Central memory CD8-positive, alpha-beta T cell (primary cell): ENCODE measurements at places on chromosomes 6 and 20.

- no peak for DNase-seq
Observed at GRCh38 chr6:76876922-76877553, 586.3 kb downstream of the HTR1B start.

GRCh38 chr20:20759132-20759531 lies 46.7 kb upstream of the RALGAPA2 start:
- no peak for DNase-seq

GRCh38 chr6:112651239-112651638 lies 304.1 kb downstream of the RFPL4B start:
- DNase-seq = no peak

DNA sequence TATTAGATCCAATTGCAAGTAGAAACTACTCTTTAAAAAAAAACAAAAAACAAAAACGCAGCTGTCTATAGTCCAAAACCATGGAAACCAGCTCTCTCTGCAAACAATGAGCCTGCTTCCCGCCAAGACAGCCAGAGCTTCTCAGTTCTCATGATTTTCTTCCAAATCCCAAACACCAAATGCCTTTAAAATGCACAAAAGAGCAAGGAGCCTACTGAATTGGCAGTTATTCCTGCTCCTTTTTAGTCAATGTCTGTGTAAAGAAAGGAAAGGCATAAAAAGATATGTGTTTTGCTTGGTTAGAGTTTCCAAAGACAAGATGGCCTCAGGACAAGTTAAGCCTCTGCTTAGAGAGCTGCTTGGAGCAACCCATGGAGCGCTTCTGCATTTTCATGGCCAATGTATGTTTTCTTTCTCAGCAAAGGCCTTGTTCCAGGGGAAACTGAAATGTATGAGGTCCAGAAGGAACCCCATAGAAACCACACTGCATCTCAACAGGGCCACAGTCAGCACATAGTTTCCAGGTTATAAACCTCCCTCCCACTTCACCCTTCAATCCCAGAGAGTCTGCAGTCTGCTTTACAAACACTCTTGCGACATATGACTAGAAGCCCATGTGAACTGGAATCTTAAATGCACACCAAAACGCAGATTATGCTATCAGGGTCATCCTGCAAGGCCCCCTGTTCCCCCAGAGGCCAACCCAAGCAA lies 209.3 kb upstream of the TAB2 start:
- no peak for DNase-seq

- no peak for DNase-seq
Observed at GRCh38 chr20:20702330-20703245, 9.9 kb downstream of the RALGAPA2 start.

GRCh38 chr6:41460742-41461336 lies 85.3 kb upstream of the FOXP4 start:
- DNase-seq = no peak

DNA sequence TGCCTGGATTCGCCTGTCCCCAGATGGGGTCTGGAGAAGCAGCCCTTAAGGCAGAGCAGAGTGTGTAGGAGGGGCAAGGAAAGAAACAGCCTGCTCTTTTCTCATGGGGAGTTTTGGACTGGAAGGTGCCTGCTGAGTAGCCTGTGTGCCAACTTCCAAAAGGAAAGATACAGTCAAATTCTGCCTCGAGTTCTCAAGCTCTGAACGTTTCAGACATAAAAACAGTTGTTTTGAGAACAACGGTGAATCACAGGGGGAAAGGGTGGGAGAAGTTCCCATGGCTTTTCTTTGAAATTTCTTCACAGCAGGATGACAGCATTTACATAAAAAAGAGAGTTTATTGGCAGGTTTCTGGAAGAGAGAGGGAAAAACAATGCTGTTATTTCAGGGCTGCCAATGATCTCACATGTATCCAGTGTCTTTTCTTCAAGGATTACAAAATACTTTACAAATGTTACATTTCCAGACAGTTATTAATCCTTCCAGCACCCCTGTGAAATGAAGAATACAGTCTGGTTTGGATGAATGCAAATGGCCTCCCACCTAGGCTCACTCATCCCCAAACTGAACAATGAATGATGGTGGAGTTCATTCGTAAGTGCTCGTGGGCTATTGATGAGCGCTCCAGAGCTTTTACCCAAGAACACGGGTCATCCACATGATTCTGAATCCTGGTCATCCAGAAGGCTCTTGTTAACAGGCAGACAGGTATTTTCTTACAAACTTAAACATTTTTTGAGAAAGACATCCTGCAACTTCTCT lies 33.8 kb upstream of the ECI2 start:
- DNase-seq = no peak

- DNase-seq = no peak
Observed at GRCh38 chr6:139150920-139151319, 16.0 kb downstream of the HECA start.

DNA sequence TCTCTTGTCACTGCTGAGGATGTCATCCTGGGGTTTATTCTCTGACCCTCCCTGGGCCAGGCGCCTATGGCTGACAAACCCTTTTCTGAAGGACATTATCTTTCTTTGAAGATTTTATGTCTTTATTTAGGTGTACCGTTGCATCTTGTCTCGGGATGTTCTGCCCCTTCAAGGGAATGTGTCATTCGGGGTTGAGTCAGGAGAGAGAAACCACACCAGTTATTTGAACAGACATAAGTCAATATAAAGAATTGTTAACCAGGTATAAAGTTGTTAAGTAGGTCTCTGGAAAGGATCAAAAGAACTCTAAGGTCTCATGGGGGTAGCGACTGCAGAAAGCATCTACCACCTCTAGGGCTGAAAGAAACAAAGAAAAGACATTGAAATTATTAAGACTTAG lies 8.2 kb upstream of the ELMO2 start:
- no peak for DNase-seq

DNA sequence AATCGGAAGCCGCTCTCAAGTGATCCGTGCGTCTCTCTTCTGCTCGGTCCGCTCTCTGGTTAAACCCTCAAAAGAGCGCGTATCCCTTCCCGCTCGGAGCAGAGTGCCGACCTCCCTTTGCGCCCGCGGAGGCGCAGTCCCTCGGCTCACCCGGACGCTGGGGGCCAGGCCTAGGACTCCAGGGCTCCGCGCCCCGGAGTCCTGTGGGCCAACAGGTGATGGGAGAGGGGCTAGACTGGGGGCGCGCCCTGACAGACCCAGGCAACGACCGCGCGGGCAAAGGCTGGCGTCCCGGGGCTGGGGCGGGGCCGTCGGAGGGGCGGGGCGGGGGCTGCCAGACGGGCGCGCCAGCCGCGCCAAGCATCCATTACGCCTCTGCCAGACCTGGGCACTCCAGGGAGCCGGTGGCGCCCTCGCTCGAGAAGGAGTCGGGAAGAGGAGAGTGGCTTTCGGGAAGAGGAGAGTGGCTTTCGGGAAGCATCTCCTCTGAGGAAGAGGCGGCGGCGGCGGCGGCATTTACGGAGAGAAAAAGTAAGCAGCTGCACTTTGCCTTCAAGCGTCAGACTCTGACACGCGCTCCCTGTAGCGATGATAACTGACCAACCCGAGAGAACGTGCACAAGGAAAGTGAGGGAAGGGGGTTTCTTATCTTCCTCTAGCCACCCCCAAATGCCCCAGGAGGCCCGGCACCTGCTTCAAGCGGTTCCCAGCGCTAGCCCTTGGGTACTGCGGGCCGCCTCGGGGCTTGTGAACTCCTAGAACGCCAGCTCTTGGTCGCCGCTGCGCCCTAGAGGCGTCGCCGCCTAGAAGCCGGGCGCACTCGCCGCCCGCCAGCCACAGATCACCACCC lies 2.6 kb downstream of the EPHA7 start:
- DNase-seq = no peak

- DNase-seq = no peak
Observed at GRCh38 chr6:148972481-148972880, 225.7 kb downstream of the UST start.

GRCh38 chr6:6875818-6876470 lies 231.8 kb upstream of the RREB1 start:
- DNase-seq = no peak

DNA sequence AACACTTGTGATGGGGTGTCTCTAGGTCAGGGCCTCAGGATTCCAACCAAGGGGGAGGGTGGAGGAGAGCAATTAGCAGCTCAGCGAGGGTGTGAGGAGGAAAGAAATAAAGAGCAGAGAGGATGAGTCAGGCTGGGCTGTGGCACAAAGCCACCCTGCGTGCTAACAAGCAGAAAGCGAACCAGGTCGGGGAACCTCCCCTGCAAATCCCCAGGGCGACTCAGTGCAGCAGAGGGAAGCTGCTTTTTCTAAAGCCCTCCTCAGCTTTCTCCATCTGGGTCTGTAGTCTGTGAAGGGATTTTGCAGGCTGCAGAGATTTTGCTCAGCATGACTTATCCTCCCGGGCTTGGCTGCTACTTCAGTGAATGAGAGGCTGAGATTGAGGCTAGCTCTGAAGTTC lies 6.6 kb upstream of the SPO11 start:
- no peak for DNase-seq

DNA sequence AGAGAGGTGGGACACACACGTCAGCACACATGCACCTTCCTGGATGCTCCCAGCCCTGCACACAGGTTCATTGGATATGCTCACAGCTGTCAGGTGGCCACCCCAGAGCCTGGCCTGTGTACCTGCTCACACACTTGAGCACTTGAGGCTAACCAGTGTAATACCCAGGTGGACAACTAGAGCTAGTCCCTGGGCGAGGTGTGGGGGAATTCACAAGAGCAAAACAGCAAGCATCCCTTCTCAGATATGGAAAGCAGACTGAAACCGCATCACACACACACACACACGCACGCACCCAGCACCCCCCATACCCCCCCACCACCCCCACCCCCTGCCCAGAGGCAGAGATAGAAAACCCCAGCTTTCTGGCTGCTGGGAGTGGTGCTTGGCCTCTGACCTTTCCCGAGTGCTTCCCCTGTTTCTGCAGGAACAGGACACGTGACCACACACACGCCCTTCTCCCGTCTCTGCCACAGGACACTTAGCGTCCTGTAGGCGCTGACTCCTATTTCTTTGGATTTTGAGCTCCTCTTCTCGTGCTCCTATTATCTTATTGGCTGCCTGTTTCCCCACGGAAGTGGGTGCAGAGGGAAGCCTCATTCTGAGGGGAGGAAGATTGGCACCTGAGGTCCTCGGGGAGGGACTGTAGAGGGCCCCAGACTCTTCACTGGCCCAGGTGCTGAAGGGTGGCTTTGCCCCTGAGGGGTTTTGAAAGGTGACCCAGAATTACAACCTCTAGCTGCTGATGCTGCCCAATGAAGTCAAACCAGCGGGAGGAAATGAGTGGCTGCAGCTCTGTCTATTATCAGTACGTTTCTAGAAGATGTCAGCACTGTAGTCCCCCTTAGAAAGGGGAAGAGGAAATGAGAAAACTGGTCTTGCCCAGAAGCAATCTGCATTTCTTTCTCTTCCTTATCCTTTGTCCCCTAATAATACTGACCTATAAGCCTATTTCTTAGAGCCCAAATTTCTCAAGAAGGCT lies 65.8 kb downstream of the SYTL3 start:
- DNase-seq = no peak
